ENCODE measurements at places on chromosomes 4 and X. TPM values are rescaled to one million over a fixed set of nuclear protein-coding genes. Genes with fewer than 3 reads are reported as not detected.

GRCh38 chrX:49072712-49073095 is 1.1 kb downstream of the PRAF2 start:
- DNase-seq: no peak

DNA sequence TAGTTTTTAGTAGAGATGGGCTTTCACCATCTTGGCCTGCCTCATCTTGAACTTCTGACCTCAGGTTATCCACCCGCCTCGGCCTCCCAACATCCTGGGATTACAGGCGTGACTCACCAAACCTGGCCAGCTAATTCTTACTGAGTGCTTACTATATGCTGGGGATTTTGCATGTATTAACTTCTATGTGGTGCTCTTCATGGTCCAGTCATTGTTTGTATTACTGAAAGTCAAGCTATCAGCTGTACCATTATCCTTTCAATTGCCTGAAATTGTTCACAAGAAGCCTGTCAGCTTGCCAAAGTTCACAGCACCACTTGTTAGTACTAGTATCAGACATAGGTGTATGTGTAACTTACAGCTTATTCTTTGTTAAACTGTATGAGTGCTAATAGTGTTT is 1272.1 kb downstream of the ARAP2 start:
- no peak for DNase-seq

- DNase-seq: no peak
These were observed 132.1 kb downstream of the NSUN7 start for GRCh38 chr4:40881851-40882250.

DNA sequence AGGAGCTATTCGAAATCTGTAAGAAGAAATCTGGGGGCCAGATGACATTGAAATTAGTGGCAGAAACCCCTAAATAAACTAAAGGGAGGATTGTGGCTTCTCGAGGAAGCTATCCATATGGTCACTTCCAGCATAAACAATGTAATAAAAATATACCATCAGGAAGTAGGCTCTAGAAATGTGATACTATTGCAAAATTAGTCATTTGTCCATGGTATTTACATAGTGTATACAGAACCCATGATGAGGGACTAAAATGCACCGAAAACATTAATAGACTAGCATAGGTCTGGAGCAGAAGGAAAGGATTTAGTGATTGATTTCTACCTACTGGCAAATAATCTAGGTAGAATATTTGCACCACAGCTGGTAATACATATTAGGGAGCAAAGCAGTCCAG is 1344.0 kb downstream of the FSTL5 start:
- no peak for DNase-seq

Gene KIF4A
- 11.7 TPM for total RNA-seq

Gene PALLD
- total RNA-seq: 85.3 TPM

Gene FGA
- total RNA-seq: not detected

Gene GJB1
- not detected for total RNA-seq

Data from HFFc6 (cell line).